AG04449 (cell line): ENCODE measurements at places on chromosomes 2 and 18.

DNA sequence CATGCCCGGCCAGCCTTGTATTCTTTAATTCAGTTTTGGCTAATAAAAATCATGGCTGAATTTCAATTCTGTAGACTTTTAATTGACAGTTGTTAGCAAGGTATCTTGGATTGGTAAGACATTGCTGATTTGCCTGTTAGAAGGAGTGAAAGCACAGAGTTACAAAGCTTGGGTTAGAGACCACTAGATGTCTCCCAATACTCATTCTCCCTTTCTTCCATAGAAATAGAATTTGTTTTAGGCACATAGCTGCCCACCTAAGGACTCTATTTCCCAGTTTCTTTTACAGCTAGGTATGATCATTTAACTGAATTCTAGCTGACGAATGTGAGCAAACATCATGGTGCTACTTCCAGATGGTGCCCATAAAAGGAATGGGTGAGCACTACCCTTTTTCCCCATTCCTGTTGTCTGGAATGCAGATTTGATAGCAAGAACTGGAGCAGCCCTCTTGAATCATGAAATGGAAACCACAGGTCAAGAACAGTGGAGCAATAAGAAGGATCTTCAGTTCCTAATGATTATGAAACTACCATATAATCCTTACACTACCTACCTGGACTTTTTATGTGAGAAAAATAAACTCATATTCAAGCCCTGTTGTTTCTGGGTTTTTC, 17.5 kb downstream of the PECR start:
- DNase-seq, result no peak

GRCh38 chr2:26458365-26459042, 19.4 kb downstream of the OTOF start:
- no peak for DNase-seq

- DNase-seq, result no peak
Measured at GRCh38 chr2:66845307-66845706, 410.4 kb downstream of the MEIS1 start.

DNA sequence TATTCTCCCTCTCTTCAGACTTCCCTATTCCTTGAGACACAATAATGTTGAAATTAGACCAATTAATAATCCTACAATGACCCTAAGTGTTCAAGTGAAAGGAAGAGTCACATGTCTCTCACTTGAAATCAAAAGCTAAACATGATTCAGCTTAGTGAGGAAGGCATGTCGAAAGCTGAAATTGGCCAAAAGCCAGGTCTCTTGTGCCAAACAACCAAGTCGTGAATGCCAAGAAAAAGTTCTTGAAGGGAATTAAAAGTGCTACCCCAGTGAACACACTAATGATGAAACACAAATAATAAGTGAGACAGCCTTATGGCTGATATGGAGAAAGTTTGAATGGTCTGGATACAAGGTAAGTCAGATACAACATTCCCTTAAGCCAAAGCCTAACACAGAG, 115.4 kb downstream of the PXDN start:
- no peak for DNase-seq

DNA sequence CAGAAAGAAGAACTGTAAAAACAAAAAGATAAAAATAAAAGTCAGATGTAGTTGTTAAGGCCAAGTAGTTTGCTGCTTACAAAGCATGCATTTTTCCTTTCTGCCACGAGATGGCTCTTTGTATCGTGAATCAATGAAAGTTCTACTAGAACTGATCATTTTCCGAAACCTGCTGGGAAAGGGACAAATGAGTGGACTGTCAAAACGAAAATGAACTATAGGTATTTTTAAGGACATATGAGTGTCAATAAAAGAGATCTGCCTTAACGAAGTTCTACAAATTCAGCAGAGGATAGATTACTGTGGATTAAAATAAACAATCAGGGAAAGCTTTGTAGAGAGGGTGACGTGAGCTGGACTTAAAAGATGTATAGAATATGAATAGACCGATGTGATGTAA, 15.0 kb upstream of the ELOA2 start:
- DNase-seq, result peak; percentile 17

- no peak for DNase-seq
Measured at GRCh38 chr2:65319072-65319673, 91.5 kb downstream of the ACTR2 start.

DNA sequence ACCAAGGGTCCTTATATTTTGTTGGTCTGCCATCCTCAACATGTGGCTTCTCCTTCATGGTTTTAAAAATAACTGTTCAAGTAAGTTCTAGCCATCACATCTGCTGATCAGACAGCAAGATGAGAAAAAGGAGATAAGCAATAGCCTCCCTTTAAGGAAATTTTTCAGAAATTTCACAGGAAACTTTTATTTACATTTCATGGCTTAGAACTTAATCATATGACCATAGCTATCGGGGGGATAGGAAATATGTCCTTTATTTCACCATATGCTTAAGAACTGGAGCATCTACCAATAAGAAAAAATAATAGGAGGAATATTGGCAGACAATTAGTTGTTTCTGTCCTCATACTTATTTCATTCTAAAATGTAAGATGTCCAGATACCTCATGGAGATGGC, 16.2 kb downstream of the ATF2 start:
- DNase-seq, result no peak

DNA sequence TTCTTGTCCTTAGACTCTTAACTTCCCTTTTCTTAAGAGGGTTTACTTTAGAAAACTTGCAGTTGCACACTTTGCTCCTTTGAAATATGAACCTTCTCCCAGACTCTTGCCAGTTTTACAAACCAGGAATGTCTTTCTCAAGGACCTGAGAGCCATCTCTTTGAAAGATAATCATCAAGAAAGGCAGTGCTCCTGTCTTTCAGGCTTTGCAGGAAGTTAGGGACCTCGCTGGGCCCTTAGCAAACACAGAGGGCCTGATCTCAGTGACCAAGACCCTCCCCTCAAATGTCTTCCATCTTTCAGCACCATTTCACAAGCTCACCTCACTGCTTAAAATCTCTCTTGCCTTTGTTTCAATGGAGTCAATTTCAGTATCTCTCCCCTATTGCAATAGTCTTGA, 32.0 kb upstream of the NYAP2 start:
- DNase-seq, result no peak
